Right ventricle myocardium superior (tissue), 1 donor: ENCODE measurements at places on chromosomes 7 and 10. TPM values are rescaled to one million over a fixed set of nuclear protein-coding genes. Genes with fewer than 3 reads are reported as not detected.

DNA sequence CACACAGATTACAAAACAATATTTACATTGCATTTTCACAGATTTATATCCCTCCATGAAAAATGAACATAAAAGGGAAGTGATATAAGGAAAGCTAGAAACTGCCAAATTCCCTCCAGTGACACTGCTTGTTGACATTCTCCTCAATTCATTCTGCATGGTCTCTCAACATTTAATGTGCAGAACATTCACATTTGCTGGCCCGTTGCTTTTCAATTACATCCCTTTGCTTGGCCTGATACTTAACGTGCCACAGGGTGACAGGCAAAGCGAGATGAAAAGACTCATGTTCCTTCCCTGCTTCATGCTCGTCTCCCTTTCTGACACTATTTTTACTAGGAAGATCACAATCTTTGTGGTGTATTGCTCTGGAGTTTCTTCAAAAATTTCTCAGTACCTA is 1019.7 kb upstream of the LRRN3 start:
- no peak for DNase-seq

The IGF2BP3 gene
- total RNA-seq, result not detected

The TES gene
- total RNA-seq, result 19.0 TPM

DNA sequence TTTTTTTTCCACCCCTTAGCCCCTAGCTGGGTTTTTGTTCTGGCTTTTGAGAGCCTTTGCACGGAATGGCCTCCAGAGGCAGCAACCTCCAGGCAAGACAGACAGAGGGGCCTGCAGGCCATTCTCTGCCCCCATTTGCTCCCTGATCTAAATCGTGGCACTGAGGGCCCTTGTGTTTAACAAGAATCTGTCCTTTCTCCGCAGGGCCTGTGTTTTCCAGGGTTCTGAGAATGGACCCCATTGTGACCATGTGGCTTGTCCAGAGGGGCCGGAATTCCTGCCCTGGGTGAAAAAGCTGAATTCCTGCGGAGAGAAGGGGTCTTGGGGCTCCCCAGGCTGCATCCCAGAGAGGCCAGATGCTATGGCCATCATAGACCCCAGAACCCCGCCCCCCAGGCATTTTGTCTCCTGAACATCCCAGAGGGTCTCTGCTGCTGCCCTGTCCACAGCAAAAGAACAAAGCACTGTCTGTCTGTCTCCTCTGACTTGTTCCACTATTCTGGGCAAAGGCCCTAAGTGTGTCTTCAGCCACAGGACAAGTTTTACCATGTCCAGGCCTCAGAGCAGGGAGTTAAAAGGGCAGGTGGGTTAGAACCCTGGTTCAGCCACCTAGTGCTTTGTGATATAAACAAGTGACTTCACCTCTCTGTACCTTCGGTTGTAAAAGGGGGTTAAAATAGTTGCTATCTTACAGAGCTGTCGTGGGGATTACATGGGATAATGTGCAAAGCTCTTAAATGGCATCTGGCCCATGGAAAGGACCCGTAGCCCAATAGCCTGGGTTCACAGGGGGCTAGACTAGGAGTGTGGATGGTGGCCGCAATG is 155.6 kb downstream of the SH3PXD2A start:
- DNase-seq, result no peak

- DNase-seq, result no peak
These were observed 92.6 kb downstream of the JAZF1 start for GRCh38 chr7:28088032-28088431.

The CCAR1 gene
- total RNA-seq, result 25.9 TPM

GRCh38 chr7:20193242-20193777 is 23.9 kb downstream of the MACC1 start:
- DNase-seq, result no peak

- DNase-seq, result no peak
These were observed 77.1 kb downstream of the BMPER start for GRCh38 chr7:33982425-33982786.

DNA sequence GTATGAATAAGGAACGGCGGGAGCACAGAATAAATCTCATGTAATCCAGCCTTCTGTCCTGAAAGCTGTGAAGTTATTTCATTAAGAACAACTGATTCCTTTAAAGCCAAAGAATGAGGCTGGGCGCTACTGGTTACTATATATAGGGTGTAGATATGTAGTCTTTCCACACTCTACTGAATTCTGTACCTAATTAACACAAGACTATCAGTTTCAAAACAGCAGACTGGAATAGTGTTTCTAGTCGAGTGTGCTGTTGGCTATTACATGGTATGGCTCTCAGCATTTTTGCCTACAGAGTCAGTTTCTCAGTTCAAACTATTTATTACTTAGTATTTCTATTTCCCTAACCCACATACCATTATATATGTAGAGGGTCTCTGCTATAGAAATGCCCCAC is 163.3 kb downstream of the THSD7A start:
- DNase-seq, result no peak

DNA sequence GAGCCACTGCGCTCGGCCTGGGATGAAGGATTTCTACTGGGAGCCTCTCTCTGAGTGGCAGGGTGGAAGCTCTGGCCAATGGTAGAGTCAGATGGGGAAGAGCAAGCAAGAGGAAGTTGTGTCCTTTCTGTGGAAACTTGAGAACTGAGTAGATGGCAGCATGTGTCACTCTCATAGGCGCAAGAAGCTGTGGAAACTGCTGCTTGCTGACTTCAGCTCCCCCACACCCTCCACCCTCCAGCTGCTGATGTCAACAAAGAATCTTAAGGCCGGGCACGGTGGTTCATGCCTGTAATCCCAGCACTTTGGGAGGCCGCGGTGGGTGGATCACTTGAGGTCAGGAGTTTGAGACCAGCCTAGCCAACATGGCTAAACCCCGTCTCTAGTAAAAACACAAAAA is 39.8 kb upstream of the SRGN start:
- peak; percentile 70 for DNase-seq

The PAPOLB gene
- 0.05 TPM for total RNA-seq

The TMEM176A gene
- total RNA-seq, result 27.1 TPM

DNA sequence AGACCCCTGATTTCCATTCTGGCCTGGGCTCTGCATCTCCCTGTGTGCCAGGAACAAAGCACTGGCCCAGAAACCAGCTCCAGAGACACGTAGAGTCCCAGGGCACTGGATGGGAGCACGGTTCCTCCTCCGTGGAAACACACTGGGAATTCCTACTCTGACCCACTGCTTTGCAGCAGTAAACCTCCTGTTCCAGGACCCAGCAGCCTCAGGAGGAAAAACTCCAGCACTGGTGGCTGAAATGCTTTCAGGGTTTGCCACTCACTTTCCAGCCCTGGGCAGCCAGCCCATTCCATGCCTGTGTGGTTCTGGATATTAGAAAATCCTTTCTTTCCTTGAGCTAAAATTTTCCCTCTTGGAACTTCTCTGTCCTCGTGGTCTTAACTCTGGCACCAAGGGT is 58.0 kb downstream of the FAM171A1 start:
- DNase-seq, result peak; percentile 62

DNA sequence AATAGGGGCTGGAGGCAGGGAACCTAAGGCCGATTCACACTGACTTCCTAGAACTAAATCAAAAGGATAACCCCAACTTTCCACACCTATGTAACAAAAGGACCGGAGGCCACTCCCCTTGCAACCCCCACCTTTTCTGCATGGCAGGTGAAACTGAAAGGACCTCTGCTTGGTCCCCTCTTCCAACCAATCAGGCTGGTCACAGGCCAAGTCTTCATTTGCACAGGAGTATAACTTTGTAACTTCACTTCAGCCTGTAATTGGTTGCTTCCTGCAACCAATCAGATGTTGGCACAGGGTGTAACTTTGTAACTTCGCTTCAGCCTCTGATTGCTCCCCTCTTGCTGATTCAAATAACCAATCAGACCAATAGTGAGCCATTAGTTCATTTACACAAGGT is 190.0 kb downstream of the FAM107B start:
- DNase-seq, result no peak
